ENCODE measurements at places on chromosomes 2 and 18.
A peak's percentile ranks its signal among the peaks of the same experiment; 100 is the strongest.

DNA sequence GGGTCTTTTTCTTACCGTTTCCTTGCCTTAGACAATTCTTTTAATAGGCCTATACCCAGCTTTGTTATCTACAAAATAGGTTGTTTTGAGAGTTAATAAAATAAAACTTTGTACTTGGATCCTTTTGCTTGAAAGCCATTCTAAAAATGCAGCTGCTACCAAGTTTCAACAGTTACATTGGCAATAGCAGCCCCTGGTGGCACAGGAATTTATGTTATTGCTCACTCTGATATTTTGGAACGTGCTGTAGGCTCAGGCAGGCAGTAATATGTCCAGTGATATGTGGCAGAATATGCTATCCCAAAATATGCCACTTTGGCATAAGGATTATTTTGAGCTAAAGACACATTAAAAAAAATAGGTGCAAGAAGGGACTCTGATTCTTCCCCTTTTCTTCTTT, 6.7 kb upstream of the COMMD1 start:
- peak; percentile 41 for DNase-seq

GRCh38 chr2:24208490-24208889, 33.6 kb downstream of the FAM228A start:
- DNase-seq = no peak

- no peak for DNase-seq
These were observed 260.0 kb upstream of the SIX2 start for GRCh38 chr2:45269149-45269793.

GRCh38 chr2:234162861-234163260, 112.4 kb downstream of the SPP2 start:
- DNase-seq = no peak

DNA sequence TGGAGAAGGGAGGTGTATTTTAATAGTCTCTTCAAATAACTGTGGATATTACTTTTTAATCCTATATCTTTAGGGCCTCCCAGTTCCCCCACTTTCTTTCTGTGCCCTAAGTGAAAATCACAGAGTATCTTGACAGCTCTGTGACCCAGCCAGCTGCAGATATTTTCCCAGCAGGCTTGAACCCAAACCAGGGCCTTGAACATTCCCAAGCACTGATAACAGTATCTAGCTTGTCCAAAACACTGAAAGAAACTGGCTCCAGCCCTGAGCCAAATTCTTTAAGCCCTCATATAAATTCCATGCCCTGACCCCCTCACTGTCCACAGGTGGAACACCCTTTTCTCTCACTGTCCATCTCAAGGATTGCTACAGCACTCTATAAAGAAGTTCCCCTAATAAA, 388.1 kb upstream of the CHAC2 start:
- DNase-seq = no peak

DNA sequence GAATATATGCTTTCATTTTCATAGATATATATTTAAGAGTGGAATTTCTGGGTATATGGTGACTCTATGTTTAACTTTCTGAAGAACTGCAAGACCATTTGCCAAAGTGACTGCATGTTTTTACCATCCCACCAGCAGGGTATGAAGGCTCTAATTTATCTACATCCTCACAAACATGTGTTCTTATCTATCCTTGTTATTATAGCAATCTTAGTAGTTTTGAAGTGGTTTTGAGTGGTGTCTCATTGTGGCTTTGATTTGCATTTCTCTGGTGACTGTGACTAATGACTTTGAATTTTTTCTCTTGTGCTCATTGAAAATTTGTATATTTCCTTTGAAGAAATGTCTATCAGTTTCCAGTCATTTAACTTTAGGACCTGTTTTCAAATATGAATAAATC, 310.2 kb upstream of the NRP2 start:
- DNase-seq = no peak

GRCh38 chr18:46337271-46337670, 233.1 kb downstream of the HAUS1 start:
- DNase-seq = no peak

DNA sequence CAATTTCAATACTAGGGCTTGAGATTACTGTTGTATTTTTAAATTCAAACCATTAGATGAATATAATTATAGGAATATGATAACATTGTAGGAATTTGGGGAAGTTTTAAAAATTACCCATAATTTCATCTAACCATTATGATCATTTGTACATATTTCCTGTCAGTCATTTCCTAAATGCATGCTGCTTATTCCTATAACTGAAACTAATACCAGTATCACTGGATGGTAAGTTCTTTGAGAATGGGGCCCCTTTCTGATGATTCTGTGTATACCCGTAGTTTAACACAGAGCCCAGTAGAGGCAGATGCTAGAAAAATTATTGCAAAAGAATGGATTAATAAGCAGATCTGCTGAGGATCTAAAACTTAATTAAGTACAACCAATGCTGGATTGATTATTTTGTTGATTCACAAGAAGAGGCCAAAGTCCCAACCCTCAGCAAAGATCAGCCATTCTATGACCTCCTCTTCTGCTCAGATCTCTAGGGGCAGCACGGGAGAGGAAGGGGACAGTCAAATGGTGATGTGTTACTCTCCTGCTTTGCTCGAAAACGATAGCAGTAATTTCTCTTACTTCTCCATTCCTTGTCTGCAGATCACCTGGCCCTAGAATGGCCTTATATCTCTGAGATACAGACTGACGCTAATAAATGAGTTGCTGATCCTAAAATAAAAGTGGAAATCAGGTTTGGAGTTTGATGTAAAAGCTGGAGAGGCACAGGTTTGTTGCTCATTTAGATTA, 69.5 kb upstream of the PELI1 start:
- no peak for DNase-seq

GRCh38 chr2:236694146-236694888, 124.7 kb downstream of the ACKR3 start:
- no peak for DNase-seq

DNA sequence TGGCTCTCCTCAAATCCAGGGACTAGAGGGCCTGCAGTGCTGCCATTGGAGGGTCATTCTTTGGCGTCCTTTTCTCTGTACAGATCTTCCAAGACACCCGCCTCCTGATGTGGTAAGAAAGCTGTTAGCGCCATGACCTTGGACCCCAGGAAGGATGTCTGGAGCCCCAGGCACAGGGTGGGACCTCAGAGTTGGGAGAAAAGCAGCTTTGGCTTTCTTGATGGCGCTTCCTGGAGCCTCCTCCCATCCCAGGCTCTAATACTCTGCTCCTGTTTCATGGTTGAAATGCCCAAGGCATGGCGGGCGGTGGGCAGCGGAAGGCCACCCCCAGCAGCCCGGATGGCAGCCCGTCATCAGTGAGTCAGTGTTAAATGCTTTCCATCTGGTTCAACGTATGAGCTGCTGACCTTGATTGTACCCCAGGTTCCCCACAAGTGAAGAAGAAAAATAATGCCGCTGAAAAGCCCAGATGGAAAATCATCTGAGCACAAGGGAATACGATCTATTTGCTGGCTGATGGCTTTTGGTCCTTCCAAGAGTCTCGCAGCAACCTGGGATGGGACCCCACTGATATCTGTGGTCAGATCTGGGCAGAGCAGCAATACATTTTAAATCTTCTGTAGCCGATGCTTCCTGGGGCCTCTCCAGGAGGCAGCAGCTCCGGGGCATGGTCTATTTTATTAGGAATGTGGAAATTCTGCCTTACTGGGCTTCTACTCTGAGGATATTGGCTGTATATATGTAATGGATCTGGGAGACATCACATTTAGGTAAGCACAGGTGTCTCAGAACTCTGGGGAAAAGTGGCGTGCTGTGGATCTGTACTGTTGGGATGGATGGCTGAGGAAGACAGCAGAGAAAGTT, 15.1 kb downstream of the ACKR3 start:
- DNase-seq = no peak

DNA sequence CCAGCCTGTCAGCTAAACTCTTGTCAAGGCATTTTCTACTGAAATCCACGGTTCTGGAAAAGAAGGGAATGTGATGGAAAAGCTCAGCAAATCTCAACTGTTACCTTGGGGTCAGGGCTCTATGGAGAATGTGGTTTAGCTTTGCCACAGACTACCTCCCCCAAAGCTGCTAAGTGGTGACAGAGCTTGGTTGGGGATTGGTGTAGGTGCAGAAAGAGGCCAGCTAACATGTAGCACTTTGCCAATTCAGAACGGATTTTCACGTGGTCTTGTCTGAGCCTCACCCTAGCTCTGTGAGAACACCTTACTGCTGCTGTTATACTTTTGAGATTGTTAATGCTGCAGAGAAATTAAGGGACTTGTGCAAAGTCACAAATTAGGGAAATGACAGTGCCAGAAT, 331.1 kb downstream of the RND3 start:
- no peak for DNase-seq

DNA sequence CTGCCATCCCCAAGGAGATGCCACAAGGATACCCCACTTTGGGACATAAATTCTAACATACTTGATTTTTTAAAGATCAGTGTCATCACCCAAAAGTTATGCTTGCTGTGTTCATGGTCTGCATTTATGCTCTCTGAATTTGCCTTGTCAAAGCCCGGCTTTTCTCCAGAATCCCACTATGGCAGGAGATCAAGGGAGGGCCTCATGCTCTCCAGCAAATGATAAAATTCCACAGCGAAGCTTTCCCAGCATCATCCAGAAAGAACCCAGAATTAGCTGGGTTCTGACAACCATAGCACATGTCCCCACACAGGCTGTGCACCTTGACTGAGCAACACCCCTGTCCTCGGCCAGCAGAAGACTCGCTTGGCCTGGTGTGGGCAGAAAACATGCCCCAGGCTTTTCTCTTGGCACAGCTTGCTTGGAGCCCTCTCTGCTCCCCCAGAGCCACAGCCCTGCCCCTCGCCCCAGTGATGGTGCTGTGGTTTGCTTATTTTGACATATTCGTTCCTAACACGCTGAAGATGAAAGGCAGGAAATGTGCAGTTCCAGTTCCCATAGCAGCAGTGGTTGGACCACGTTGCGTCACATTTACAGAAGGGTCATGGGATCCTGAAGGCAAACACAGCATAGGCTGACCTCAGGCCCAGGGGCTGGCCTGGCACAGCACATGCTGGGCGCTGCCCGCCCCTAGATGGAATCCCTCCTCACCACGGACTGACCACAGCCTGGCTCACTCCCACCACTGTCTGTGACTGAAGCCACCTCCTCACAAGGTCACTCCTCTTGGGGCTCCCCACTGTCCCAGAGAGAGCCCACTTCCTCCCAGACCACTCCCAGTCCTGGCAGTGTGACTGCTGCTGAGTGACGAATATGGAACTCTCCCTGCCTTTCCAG, 14.1 kb upstream of the CHRNA1 start:
- DNase-seq = no peak

DNA sequence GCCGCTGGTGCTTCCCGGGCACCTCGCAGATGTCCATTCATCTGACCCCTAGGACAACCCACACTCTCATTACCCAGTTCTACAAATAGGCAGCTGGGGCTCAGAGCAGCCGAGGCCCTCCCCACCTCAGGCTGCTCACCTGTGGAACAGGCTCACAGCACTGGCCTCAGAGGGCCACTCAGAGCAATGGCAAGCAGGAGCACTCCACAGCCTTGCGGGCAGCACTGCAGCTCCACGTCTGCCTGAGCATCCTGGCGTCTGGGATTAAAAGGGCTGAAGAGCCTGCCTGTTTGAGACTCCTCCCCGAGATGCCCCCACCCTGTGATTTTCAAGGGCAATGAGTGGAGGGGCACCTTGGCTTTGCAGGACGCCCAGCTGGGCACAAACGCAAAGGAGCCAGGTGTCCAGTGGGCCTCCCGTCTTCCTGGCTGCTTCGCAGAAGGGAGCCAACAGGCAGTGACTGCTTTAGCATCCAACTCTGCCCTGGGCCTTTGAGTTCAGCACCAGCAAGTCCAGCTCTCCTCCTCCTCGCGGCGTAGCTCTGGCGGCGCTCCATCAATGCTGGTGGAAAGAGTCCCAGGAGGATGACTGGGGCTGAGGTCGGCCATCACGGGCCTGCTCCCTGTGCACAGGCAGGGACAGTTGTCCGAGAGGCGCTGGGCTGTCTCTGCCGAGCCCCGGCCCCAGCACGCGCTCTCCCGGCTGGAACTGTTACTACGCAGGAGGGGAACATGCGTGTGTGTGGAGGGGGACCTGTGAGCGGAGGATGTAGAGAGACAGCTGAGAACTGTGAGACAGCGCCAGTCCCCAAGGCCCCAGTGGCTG, 297.2 kb downstream of the NDUFA10 start:
- DNase-seq = no peak

DNA sequence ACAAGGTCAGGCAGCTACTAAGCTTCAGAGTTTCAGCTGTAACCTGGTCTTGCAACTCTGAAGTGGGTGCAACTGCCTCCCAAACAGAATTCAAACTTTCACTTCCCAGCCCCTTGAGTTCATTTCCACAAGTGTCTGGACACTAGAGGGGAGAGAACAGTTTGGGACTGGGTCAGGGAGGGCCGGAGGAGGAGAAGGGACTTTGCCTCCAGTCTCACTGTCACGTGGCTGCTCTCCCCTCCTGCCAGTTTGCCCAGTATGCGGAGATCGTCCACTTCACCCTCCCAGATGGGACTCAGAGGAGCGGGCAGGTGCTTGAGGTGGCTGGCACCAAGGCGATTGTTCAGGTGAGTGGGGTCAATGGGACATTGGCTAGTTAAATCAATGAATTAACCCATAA, 20.6 kb upstream of the ANKRD53 start:
- no peak for DNase-seq

- DNase-seq = no peak
These were observed 418.0 kb upstream of the ID2 start for GRCh38 chr2:8263901-8264300.

DNA sequence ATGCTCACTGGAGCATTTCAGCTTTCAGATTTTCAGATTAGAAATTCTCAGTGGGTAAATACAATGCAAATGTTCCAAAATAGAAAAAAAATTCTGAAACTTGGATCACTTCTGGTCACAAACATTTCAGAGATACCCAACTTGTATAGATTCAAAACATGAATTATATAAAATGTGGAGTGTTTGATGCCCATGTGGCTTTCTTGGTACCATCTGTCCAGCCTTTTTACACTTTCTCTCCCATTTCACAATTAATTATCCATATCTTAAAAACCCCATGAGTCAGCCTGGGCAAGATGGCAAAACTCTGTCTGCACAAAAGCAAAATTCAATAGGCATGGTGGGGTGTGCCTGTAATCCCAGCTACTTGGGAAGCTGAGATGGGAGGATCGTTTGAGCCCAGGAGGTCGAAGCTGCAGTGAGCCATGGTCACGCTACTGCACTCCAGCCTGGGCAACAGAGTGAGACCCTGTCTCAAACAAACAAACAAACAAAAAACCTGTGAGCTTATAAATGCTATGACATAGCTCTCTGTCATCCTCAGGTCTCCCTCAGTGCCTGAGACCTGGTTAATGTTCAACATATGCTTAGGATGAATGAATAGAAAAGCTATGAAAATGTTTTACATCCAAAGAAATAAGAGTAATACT, 146.3 kb upstream of the TTC39C start:
- no peak for DNase-seq

GRCh38 chr18:59990121-59990823, 90.5 kb downstream of the PMAIP1 start:
- no peak for DNase-seq

DNA sequence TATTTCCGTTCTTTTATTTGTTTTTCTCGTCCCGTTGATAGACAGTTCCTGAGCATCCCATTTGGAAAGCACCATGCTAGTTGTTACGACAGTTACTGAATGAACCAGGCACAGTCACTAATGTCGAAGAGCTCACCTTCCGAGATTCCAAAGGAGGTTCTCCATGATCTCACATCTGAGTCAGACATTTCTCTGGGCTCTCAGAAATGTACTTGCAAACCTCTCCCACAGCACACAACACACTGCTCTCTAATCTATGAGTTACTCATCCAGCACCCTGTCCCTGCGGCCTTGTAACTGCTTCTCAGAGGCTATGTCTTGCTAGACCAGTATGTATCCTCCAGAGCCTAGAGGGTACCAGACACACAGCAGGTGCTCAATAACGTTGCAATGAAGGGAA, 174.7 kb downstream of the DNER start:
- no peak for DNase-seq

Measured in erythroblast (primary cell).